ENCODE measurements at places on chromosomes 5 and 9.

- DNase-seq, result peak; percentile 65
Observed at GRCh38 chr5:89213573-89213972, 330.6 kb upstream of the MEF2C start.

- DNase-seq, result no peak
Observed at GRCh38 chr5:149325894-149326293, 19.4 kb upstream of the GRPEL2 start.

DNA sequence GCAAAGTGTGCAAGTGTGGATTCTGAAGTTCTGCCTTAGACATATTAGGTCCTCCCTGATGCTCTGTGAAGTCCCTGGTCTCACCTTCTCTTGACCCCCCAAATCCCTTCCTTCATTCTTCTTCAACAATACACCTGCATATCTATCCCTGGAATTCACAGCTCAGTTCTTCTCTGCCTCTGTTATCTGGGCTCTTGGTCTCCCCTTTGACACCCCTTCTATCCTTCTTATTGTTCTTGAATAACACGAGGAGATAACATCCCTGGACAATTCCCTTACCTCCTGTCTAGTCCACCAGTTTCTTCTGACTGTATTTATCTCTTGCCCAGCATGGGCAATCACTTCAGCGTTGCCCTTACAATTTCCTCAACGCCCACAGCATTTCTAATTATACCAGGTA is 104.8 kb upstream of the ATG10 start:
- no peak for DNase-seq

- DNase-seq, result no peak
Observed at GRCh38 chr5:61407706-61408270, 75.7 kb downstream of the ZSWIM6 start.

GRCh38 chr5:59554501-59554900 is 339.0 kb downstream of the PDE4D start:
- DNase-seq, result no peak

DNA sequence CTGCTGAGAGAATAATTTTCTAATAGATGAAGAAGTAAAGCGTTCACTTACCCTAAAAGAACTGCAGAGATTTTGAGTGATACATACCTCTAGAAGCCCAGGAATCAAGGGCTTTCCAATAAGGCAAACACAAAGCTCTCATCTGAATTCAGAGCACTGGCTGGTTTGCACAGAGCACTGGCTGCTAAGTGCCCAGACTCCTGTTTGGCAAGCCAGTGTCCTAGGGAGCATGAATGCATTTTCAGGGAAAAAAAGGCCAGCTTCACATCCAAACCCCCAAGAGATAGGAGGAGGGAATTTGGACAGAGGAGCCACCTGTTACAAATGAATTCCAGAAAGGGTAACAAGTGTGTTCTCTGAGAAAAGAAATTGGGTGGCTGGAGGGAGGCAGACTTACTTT is 65.3 kb downstream of the ARSB start:
- DNase-seq, result no peak

GRCh38 chr5:59543821-59544442 is 349.6 kb downstream of the PDE4D start:
- no peak for DNase-seq

GRCh38 chr5:135011355-135012032 is 22.5 kb downstream of the PITX1 start:
- no peak for DNase-seq

DNA sequence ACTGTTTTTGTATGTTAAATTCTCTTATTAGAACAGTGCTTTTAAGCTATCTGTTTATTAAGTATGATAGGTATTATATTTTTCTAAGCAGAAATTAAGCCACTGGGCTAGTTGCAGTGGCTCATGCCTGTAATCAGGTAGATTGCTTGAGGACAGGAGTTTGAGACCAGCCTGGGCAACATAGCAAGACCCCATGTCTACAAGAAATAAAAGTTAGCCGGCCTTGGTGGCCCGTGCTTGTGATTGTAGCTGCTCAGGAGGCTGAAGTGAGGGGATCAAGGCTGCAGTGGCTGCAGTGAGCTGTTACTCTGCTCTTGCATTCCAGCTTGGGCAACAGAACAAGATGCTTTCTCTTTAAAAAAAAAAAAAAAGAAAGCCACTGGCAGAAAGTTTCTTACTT is 45.0 kb upstream of the LRRC70 start:
- no peak for DNase-seq

DNA sequence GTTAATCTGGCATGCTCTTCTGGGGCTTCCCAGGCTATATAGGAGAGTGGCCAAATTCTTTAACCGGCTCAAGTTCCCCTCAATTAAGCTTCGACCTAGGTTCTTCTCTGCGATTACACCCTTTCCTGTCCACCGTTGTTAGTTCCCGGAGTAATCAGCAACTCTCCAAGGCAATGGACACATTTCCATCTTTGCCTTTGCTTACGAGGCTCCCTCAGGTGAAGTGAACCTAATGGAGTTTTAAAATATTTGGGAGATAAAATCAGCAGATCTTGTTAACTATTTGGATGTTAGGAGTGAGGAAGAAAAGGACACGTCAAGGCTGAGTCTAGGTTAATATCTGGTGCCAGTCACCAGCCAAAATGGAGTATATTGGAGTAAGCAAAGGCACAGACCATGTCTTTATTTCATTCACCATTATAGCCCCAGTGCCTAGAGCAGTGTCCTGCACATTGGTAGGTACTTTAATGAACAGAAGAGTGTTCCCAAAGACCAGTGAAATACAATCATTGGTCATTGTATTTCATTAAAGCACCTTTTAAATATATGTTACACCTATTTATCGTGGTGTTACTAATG is 515 bp downstream of the UTP15 start:
- DNase-seq, result no peak

DNA sequence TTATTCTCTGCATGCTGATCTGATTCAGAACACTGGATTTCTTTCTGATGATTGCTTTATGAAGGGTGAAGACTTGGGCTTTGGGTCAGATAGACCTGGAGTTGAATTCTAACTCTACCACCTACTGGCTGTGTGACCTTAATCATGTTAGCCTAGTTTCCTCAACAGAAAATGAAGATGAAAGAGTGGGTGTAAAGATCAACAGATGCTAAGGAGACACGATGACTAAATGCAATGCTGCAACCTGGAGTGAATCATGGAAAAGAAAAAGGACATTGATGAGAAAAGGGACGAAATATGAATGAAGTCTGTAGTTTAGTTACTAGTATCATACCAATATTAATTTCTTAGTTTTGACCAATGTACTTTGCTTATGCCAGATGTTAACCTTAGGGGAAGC is 27.8 kb upstream of the DENND1A start:
- DNase-seq, result no peak

- no peak for DNase-seq
Observed at GRCh38 chr9:124778575-124779367, 1.8 kb downstream of the OLFML2A start.

DNA sequence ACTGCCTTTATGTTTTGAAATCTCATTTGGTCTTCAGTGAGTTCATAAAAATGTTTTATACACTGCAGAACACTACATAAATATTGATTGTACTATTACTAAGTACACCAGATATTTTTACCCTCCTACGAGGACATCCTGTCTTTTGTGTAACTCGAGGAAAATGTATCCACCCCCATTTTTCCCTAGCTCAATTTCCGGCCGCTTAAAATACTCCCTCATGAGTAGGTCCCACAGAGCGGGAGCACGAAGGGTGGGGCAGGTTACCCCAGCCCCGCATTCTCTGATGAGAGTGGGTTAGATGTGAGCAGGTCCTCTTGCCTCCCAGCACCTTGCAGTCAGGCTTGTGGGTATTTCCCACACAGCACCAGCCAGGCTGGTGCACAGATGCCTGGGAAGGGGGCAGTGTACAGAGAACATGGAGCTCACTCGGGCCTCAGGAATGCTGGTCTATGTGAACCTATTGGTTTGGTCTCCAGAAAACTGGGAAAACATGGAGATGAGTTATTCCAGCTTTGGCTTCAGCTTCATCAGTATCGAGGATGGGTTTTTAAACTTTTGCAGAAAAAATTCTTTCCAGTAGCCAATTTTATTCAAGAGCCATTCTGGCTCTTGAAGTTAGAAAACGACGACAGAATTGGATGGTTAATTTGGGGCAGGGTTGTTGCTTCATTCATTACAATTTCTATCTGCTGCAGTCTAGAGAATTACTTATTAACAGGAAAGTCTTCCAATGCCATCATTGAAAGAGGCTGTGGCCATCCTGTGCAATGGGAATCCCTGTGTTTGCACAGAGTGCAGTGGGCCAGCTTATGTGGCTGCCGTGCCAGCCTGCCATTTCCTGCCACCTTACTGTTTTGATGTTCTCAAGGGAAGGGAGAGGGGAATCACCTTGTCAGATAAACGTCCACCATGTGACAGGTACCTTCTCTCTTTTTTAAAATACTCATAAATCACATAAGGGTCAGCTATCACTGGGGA is 73.2 kb downstream of the WDR41 start:
- DNase-seq, result no peak

DNA sequence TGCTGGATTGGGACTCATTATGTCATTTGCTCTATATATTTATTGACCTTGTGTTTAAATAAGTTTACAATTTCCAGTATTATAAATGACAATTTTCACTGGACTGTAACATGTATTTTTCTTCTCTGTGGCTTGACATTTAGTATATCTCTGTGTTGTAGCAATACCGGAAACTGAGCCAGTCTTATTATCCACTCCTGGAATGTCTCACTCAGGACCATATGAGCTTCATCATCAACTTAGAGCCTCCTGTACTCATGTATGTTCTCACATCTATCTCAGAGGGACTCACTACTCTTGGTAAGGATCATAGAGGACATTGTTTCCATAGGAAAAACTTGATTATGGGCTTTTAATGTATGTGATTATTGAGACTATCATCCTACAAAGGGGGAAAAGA is 66.5 kb upstream of the TLX3 start:
- no peak for DNase-seq

DNA sequence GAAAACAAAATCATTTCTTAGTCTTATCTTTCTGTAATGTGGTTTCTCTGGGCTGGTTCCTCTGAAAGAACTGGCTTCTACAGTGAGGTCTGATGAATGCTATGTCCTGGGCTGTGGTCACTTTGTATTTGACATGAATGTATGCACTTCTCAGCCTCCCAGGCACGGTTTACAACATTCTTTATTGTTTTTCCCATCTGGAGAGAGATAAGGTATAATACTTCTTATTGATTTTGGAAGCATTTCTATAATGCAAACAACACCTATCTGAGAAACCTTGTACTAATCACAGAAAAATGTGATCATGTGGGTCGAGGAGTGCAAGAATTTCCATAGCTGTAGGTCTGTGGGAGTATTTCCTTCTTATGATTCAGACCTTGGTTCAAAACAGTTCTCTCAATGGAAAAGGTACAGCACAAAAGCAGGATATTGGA is 46.9 kb downstream of the ACTBL2 start:
- peak; percentile 89 for DNase-seq

GRCh38 chr9:109098171-109098959 is 21.4 kb downstream of the TMEM245 start:
- no peak for DNase-seq

DNA sequence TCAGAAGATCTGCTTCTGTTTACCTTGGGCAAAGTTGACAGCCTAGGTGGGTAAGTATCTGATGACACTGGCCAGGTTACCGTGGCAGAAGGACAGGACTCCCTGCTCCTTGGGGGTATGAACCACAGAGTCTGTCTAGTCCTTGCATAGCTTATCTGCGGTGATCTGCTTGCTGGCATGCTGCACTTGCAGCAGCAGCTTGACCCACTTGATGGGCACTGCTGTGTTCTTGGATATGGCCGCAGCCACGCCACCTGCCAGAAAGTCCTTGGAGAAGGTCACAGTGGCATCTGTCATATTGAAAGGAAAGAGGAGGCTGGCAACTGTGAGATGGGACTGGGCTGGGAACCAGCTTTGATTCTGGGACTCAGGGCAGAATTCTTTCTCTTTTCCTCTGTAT is 35.9 kb upstream of the POC5 start:
- no peak for DNase-seq

DNA sequence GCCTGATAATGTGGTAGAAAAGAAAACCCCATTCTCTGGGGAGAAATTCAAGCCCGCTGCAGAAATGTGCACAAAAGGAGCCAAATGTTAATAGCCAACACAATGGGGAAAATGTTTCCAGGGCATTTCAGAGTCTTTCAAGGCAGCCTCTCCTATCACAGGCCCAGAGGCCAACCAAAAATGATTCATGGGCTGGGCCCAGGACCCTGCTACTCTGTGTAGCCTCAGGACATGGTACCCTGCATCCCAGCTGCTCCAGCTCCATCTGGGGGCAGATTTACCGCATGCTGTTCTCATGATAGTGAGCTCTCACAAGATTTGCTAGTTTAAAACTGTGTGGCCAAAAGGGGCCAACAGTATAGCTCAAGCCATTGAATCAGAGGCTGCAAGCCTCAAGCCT is 41.1 kb downstream of the RAPGEF6 start:
- no peak for DNase-seq

GRCh38 chr9:76180541-76180940 is 213.7 kb downstream of the RFK start:
- peak; percentile 29 for DNase-seq

DNA sequence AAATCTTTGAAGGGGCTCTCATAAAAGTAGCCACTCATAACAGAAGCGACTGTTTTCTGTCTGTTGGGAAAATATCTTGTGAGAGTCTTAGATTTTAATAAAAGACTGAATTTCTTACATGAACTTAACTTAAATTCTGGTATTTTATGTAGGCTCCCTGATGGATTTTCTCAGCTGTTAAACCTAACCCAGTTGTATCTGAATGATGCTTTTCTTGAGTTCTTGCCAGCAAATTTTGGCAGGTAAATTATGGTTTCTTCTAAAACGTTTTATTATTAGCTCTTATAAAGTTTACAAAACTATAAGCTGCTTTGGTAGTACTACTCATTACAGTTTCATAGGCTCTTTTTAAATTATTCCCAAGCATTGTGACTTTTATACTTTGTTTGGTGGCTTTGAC is 87.0 kb downstream of the ERBIN start:
- no peak for DNase-seq

DNA sequence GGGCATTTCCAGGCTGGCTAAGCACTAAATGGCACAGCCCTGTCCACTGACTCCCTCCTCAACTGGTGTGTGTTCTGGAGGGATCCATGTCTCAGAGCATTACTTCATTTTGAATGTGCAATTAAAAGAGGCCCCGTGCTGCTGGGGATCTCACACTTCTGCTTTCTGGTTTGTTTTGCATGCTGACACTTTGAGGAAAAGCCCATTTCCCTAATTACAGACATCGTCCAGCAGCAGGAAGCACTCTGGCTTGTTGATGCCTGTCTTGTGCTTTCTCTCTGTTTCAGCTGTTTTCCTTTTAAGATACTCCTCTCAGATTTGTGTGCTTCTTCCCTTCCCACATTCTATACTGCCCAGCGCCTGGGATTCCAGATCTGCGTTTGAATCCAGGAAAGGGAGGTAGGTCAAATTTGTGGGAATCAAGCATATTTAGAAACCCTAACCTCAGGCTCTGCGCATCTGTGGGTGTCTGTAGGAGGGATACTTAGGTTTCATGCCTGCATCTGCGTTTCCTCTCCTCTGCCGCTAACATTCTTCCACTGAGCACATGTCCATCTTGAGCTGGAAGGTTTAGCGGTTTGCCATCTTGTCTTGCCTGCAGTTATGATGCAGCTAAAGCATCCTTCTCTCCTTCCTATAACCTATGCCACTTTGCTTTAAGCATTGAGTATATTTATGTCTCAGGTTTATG is 25.7 kb downstream of the SYK start:
- no peak for DNase-seq
